ENCODE measurements at places on chromosomes 6 and 20. TPM values are rescaled to one million over a fixed set of nuclear protein-coding genes. Genes with fewer than 3 reads are reported as not detected.

TFAP2D gene
- total RNA-seq = not detected

WFDC2 gene
- total RNA-seq = not detected

MYT1 gene
- not detected for total RNA-seq

SLC12A5 gene
- not detected for total RNA-seq

TREM2 gene
- not detected for total RNA-seq

HLA-DOA gene
- not detected for total RNA-seq

ABT1 gene
- total RNA-seq = 10.0 TPM

SMOC2 gene
- total RNA-seq = not detected

QKI gene
- total RNA-seq = 145 TPM

BMP7 gene
- total RNA-seq = not detected

PI16 gene
- 1.5 TPM for total RNA-seq

BTN1A1 gene
- not detected for total RNA-seq

PLCB4 gene
- total RNA-seq = 0.25 TPM

SAYSD1 gene
- total RNA-seq = 15.9 TPM

FOXQ1 gene
- total RNA-seq = 1.3 TPM

POLH gene
- 30.6 TPM for total RNA-seq

PPARD gene
- total RNA-seq = 1.3 TPM

TRIM26 gene
- total RNA-seq = 32.4 TPM

ESR1 gene
- 2.7 TPM for total RNA-seq
